ENCODE measurements at places on chromosomes 2 and 18.

DNA sequence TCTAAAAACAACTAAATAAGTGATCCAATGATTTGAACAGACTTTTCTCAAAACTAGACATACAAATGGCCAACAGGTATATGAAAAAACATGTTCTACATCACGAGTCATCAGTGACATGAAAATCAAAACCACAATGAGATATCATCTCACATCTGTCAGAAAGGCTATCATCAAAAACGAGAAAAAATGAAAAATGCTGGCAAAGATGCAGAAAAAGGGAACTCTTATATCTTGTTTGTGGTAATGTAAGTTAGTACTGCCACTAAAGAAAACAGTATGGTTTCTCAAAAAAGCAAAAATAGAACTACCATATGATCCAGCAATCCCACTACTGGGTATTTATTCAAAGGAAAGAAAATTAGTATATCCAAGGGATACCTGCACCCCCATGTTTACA lies 255.3 kb upstream of the FBXO11 start:
- DNase-seq, result no peak

- DNase-seq, result no peak
Observed at GRCh38 chr2:238104691-238105371, 4.7 kb downstream of the ESPNL start.

GRCh38 chr2:25268139-25268538 lies 73.6 kb downstream of the DNMT3A start:
- no peak for DNase-seq

- DNase-seq, result no peak
Observed at GRCh38 chr2:25491966-25492532, 150.3 kb upstream of the DNMT3A start.

DNA sequence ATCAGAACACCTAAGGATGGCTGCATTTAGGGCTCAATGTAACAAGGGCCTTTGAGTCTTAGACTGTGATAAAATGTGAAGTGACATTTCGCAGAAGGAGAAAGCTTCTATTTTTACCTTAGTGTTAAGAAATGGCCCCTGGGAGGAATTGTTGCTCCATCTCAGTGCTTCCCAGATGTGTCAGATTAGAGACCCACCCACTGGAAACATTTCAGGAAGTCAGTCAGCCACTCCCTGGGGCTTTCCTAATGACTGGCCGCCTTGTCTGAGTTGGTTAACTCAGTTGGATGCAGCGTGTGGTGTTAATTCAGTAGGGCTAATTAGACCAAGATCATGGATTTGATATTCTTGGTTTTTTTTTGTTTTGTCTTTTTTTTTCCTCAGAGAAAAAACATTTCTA lies 355.9 kb downstream of the PIK3C3 start:
- DNase-seq, result no peak

- DNase-seq, result no peak
Observed at GRCh38 chr2:222452422-222452950, 28.1 kb downstream of the SGPP2 start.

- no peak for DNase-seq
Observed at GRCh38 chr18:13176847-13177246, 41.7 kb upstream of the LDLRAD4 start.

GRCh38 chr2:1743396-1744150 lies 742 bp downstream of the PXDN start:
- no peak for DNase-seq

DNA sequence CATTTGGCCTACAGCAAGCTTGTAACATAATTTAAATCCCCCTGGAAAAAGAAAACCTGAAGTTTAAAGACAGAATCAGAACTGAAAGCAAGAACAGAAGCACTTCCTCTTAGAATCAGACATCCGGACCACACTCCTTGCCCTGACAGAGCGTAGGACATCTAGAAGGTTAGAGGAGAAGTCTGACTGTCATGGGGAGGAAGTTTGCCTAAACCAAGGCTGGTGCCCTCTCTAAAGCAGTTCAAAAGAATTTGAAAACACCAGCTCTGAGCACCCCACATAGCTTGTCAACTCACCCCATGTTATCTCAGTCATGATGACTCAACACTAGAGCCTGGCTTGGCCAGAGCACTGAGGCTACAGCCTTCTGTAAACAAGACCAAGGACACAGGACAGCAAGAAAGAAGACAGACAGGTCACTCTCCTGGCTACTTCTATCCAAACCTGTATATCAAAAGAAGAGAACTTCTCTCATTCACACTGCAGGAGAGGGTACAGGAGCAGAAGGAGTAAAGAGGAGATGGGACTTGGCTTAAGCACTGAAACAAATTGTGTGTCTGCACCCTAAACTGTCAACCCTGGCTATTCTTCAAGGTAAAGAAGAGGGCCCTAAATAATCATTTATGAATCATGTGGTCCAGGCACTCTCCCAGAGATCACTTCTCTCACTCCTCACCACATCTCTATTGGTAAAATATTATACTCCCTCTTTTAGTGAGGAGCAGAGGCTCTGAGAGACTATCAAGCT lies 198.6 kb downstream of the MEMO1 start:
- no peak for DNase-seq

GRCh38 chr2:1672738-1673137 lies 71.6 kb downstream of the PXDN start:
- DNase-seq, result no peak

DNA sequence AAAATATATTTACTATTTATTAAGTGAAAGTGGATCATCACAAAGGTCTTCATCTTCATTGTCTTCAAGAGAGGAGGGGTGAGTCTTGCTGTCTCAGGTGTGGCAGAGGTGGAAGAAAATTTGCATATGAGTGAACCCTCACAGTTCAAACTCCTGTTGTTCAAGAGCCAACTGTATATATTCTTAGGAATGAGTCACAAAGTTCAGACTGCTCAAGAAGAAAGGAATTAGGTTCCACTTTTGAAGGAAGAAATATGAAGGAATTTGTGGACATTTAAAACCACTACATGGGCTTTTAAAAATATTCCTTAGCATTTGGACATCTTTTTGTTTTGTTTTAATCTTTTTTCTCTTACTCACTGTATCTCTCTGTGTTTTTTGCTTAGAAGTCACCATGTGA lies 212.6 kb downstream of the INSIG2 start:
- no peak for DNase-seq

GRCh38 chr2:190929919-190930318 lies 49.3 kb downstream of the GLS start:
- DNase-seq, result no peak

GRCh38 chr2:73292316-73292905 lies 937 bp downstream of the EGR4 start:
- no peak for DNase-seq

DNA sequence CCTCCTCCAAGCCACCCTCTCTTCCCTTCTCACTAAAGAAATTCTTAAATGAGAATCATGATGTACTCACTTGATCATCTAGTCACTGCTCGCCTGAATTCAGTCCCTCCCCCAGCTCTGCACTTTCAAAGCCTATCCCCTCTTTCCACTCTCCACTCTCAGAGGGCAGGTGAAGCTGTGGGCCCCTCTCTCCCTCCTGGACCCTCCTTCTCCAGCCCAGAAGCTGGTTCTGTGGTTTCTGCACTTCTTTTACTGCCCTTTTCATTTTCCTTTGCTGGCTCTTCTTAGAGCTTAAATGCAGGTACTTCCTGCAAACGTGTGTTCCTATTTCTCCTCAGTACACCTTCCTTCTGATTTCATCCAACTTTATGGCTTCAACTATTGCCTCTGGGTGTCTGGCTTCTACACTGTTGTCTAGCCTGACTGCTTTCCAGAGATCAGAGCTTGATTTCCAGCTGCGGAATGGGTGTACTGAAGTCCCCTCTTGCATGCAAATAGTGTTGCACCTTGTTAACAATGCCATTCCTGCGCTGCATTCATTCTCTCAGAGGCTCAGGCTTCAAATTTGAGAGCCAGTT lies 15.3 kb upstream of the TXNDC2 start:
- no peak for DNase-seq

GRCh38 chr2:202815548-202816360 lies 55.8 kb downstream of the ICA1L start:
- no peak for DNase-seq

GRCh38 chr2:178796079-178796677 lies 11.0 kb downstream of the TTN start:
- DNase-seq, result no peak

- no peak for DNase-seq
Observed at GRCh38 chr2:189337656-189338055, 103.6 kb upstream of the WDR75 start.

DNA sequence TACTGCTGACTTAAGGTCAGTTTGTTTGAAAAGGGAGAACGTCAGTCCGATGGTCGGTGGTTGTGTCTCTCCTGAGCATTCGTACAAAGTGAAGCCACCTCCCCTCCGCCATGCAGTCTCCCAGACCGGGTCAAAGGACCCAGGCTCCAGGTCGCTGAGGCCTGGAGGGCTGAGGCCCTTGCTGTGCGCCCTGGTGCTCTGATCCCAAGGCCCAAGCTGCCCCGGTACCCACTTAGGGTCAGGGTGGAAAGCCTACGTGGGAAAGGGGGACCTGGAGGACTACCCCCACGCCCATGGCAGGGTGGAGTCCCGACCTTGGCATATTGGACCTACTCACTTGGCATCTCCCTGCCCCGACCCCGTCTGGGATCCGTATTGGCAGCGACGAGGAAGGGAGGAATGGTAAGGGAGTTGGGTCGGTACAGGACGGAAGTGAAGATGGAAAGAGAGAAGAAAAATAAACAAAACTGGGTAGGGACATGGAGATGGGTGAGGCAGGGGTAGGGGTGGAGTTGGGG lies 8.0 kb upstream of the SIX3 start:
- DNase-seq, result no peak

DNA sequence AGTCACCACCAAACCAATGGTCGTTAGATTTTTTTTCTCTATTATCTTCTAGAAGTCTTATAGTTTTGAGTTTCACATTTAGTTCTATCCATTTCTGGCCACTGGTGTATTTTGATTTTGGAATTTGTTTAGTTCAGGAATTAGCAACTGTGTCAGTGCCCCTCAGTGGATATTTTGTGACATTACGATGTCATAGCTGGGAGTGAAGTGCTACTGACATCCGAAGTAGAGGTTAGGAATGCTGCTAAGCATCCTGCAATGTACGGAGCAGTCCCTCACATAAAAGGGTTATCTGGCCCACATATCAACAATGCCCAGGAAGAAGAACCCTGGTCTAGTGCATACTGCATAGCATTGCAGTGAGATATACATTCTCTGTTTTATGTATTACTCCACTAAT lies 157.4 kb upstream of the RGPD4 start:
- no peak for DNase-seq

DNA sequence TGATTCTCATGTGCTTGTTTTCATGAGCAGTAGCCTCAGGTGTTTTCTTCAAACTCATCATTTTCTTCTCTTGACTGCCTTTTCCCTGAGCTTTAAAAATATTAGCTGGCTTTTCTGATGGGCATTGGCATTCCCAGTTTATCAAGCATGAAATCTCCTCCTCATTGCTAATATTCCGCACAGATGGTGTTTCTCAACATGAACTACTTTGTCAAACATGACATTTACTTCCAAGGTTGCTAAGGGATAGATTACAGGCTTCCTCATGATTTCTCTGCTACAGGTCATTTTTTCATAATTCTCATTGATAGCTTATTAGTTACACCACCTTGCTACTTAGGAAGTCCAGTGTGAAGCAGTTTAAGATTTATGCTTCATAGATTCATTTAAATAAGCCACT lies 1116.9 kb upstream of the CNTNAP5 start:
- DNase-seq, result no peak

GRCh38 chr2:61177727-61178549 lies 15.9 kb downstream of the C2orf74 start:
- peak; percentile 12 for DNase-seq
